ENCODE measurements at places on chromosomes 6 and 20.
A peak's percentile ranks its signal among the peaks of the same experiment; 100 is the strongest.

- no peak overlapping the region for H3K4me3 ChIP-seq
- no peaks in the 10 kb centered on the region for H3K4me1 ChIP-seq
- H3K27me3 ChIP-seq: no peaks in the 10 kb centered on the region
- DNase-seq: peak; percentile 80
- no peaks in the 10 kb centered on the region for H3K36me3 ChIP-seq
- no peak overlapping the region for H3K27ac ChIP-seq
Measured at GRCh38 chr6:148577687-148578488, 168.9 kb upstream of the UST start.

DNA sequence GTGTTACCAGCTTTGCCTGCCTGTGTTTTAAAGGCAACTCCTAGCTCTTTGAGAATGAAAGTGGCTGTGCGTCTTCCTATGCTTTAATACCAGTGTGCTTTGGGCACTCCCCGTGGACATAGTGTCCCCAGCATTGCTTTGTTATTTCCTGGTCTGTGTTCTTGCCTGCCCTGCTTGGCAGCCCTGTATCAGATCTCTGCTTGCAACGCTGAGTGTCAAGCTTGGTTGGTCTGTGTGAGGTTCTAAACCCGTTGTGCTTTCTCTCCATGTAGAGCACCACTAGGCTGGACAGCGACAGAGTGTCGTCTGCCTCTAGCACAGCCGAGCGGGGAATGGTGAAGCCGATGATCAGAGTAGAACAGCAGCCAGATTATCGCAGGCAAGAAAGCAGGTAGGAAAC is 80.2 kb downstream of the AFDN start:
- H3K27me3 ChIP-seq: no peaks in the 10 kb centered on the region
- peak overlapping the region; percentile 56 for H3K27ac ChIP-seq
- H3K4me1 ChIP-seq: no peaks in the 10 kb centered on the region
- DNase-seq: peak; percentile 67

GRCh38 chr6:166556336-166556735 is 30.1 kb downstream of the RAMACL start:
- DNase-seq: no peak
- H3K27ac ChIP-seq: peak overlapping the region; percentile 87
- H3K36me3 ChIP-seq: no peaks in the 10 kb centered on the region
- H3K4me1 ChIP-seq: no peaks in the 10 kb centered on the region

GRCh38 chr6:36633915-36634314 is 39.8 kb downstream of the SRSF3 start:
- H3K4me1 ChIP-seq: no peaks in the 10 kb centered on the region
- H3K4me3 ChIP-seq: no peak overlapping the region
- DNase-seq: peak; percentile 85
- peak overlapping the region; percentile 53 for H3K27ac ChIP-seq
- H3K27me3 ChIP-seq: no peaks in the 10 kb centered on the region

DNA sequence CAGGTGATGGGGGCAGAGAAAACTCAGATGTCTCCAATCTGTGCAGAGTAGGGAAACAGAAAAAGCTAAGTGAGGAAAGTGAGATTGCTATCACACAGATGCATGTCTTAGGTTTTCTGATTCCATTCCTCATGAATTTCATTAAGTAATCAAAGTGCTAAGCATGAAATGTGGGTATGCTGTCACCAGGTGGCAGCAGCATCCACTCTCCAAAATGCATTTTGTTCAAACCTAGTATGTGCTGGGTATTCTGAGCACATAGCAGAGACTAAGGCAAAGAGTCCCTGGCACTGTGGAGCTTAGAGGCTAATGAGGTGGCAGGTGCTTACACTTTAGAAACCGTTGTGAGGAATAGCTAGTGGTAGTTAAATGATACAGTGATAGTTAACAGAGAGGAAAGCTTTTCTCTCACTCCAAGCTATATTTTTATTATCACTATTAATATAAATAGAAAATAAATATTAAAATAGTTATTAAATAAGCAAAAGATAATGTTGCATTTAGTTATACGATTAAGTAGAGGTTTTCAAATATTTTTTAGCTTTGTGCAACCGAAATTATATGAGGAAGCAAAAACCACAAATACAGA is 179.5 kb downstream of the CDH26 start:
- no peak overlapping the region for H3K4me3 ChIP-seq
- H3K36me3 ChIP-seq: no peaks in the 10 kb centered on the region
- H3K27ac ChIP-seq: no peak overlapping the region
- no peaks in the 10 kb centered on the region for H3K4me1 ChIP-seq
- DNase-seq: no peak
- H3K27me3 ChIP-seq: no peaks in the 10 kb centered on the region

GRCh38 chr20:63532449-63532971 is 4.7 kb downstream of the PTK6 start:
- H3K4me3 ChIP-seq: no peak overlapping the region
- H3K36me3 ChIP-seq: no peaks in the 10 kb centered on the region
- no peaks in the 10 kb centered on the region for H3K4me1 ChIP-seq
- H3K27ac ChIP-seq: no peak overlapping the region
